CD8-positive, alpha-beta memory T cell (primary cell): ENCODE measurements at places on chromosomes 6 and 20.

GRCh38 chr20:57071954-57072583 lies 194.4 kb downstream of the BMP7 start:
- H3K27me3 ChIP-seq = peaks cover 3% of the 10 kb centered on the region
- H3K36me3 ChIP-seq = no peaks in the 10 kb centered on the region
- DNase-seq = no peak
- H3K27ac ChIP-seq = no peak overlapping the region

- H3K4me1 ChIP-seq = no peaks in the 10 kb centered on the region
- H3K27me3 ChIP-seq = no peaks in the 10 kb centered on the region
- no peak overlapping the region for H3K4me3 ChIP-seq
- DNase-seq = no peak
- H3K27ac ChIP-seq = no peak overlapping the region
- H3K36me3 ChIP-seq = no peaks in the 10 kb centered on the region
These were observed 104.8 kb downstream of the TASP1 start for GRCh38 chr20:13533946-13534345.

DNA sequence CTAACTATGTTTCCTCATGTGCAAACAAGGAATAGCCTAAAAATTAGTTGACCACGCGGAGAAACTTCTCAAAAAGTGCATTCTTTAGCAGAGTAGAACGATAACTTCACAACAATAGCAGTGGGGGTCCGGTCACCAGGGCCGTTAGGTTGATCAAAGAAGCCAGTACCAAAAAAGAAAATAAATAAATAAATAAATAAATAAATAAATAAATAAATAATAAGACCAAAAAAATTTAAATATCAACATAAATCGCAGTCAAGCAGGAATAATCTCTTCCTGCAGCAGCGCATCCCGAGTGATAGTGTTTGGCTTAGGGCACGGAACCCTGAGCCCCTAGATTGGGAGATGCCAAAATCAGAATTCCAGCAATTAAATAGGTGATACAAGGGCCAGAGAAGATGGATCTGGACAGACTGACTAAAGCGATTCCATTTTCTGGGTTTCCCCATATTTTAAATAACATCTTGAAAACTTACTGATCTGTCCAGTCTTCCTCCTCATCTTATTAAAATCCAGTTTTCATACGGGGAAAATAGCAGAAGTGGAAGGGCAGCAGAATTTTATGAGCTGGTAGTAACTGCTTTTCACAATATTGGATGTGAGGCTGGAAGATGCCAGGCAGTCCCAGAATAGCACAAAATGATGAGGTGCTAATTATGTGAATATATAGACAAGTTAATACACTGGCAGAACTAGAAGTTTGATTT lies 4.4 kb upstream of the OLIG3 start:
- H3K36me3 ChIP-seq = no peaks in the 10 kb centered on the region
- H3K27ac ChIP-seq = no peak overlapping the region
- DNase-seq = no peak
- H3K4me1 ChIP-seq = peaks cover 42% of the 10 kb centered on the region
- peaks cover 64% of the 10 kb centered on the region for H3K27me3 ChIP-seq

DNA sequence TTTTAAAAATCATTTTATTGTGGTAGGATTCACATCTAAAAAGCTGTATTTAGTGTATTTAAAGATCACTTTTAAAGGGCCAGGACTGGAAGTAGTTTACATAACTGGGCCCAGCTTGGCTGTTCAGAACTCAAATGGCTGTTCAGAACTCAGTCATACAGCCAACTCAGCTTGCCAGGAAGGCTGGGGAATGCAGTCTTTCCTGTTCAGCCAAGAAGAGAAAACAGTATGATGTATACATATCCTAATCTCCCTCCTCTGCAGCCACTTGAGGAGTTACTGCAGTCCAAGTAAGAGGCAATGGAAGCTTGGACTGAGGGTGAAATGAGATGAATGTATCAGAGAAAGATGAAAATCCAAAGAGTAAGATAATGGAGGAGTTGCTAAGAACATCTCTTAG lies 24.6 kb downstream of the DSTN start:
- no peak overlapping the region for H3K27ac ChIP-seq
- no peak overlapping the region for H3K4me3 ChIP-seq
- DNase-seq = no peak
- H3K4me1 ChIP-seq = no peaks in the 10 kb centered on the region
